Activated naive CD4-positive, alpha-beta T cell treated with Interleukin-2 at 50 U/mL for 16 hours (primary cell): ENCODE measurements at places on chromosomes 2 and 18.

DNA sequence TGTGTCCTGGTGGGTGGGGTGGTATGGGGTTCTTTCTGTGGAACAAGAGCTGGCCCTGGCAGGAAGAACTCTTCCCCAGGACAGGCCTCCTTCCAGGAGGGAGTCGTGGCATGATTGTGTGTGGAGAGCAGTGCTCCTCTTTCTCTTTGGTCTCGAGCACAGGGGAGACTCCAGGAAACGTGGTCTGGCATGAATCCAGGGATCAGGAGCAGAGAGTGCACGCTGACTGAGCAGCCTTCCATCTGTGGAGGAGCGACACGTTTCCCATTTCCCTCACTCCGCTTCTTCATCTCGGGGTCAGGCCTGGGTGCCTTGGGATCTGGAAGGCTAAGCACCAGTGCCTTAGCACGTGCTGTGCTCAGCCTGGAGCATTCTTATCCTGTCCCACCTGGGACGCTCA lies 132.0 kb upstream of the HDAC4 start:
- DNase-seq = no peak

DNA sequence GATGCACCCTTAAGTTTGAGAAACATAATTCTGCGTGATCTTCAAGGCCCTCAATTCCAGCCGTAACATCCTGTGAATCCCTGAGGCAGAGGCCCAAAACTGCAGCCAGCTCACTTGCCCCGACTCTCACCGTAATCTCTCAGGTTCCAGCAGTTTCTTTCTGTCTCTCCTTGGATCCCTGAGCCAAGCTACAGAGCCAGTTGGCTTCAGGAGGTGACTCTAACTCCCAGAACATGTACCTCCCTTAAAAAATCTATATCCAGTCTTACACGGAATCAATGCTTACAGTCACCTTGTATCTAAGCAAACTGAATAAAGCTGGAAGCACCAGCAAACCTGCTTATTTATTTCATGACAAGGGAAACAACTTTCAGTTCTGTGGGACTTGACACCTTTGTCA lies 300.4 kb downstream of the SETBP1 start:
- no peak for DNase-seq

DNA sequence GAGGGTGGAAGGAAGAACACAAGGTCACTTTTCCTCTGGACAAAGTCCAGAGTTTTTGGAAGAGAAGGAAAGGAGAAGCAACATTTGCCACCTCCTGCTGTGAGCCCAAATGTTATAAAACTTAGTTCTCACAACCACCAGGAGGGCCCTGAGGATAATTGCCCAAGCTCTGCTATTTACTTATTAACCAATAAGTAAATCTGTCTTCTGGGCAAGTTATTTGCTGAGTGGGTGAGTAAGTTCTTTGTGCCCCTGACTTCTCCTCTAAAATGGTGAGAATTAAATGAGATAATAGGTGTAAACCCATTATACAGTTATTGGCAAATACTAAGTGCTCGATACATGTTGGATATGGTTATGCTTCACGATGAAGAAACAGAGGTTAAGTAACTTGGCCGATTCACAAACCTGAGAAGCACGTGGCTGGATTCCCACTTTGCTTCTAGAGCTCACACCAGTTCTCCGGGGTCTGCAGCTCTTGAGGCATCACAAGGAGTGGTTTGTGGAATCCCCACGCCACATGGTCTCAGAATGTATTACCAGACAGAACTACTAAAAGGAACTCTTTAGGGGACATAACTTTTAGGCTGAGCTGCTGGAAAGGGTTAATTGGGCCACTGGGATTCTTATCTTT lies 164.1 kb downstream of the MYCN start:
- DNase-seq = no peak

DNA sequence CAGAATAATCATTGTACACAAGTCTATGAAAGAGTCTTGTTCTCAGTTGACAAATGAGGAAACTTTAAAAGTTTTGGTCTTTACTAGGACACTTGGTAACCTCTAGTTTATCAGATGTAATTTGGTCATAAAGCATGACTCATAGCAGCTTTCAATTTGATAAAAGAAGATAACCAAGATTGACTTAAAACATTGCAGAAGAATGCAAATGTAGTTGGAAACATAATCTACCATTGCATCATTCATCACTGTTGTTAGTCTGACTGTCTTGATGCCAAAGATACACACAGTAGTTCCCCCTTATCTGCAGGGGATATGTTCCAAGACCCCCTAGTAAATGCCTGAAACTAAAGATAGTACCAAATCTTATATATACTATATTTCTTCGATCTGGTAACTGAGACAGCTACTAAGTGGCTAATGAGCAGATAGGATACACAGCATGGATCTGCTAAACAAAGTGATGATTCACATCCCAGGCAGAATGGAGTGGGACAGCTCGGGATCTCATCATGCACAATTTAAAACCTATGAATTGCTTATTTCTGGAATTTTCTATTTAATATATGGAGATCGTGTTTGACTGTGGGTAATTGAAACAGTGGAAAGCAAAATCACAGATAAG lies 131.4 kb upstream of the CCDC68 start:
- no peak for DNase-seq

GRCh38 chr2:58501371-58502160 lies 260.4 kb upstream of the FANCL start:
- DNase-seq = no peak

- DNase-seq = no peak
Measured at GRCh38 chr2:8837795-8838140, 355 bp upstream of the KIDINS220 start.

GRCh38 chr2:231399853-231400680 lies 4.6 kb downstream of the B3GNT7 start:
- DNase-seq = no peak

GRCh38 chr2:123720760-123721159 lies 304.3 kb upstream of the CNTNAP5 start:
- DNase-seq = no peak

DNA sequence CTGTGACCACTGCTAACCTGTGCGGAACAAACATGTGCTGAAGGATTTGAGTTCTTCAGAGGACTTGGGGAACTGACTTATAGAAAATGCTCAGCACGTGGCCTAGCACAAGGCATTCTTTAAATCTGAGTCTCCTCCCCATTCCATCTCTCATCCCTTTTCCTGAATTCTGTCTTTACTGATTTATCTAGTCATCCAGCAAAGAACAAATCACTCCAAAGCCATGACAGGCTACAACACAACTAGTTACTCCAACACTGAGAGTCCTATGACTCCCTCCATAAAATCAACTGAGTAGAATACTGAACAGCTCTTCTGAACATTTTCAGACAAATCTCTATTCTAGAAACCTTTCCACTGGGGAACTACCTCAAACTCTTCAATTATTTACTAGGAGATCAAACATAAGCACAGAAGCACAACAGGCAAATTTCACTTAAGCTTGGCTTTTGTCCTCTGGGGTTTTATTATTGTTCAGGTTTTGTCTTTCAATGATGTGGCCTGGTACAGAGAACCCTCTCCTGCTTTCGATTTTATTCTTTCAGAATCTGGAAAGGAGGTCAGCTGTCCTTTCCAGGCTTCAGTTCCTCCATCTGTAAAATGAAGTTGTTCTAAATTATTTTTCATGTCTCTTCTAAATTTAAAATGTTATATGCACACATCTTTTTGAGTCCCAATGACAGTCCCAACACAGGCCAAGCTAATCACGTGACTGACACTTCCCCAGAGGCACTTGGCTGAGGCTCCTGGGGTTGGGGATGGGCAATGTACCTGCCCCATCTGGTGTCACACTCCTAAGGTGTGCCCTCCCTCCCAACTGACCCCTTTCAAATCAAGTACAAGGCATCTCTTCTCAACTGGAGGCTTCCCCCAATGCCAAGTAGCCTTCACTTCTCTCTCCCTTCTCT lies 31.8 kb downstream of the RNU4ATAC start:
- no peak for DNase-seq

GRCh38 chr2:160076914-160077313 lies 14.5 kb upstream of the PLA2R1 start:
- no peak for DNase-seq

DNA sequence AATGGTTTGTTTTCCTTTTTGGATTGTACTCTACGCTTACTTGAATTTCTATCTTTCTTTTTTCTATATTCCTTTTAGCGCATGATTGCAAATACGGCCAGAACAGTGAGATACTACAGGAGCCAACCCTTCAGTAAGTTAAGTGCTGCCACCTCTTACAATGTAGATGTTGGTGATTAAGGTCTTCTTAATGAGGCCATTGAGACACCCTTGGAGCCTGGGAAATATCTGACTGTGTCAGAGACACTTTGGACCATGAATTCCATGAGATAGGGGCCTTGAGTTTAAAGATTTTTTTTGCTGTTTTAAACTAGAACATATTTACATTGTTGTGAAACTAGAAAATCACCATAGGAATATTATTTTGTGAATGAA lies 27.1 kb upstream of the MAP3K20 start:
- no peak for DNase-seq

- no peak for DNase-seq
Measured at GRCh38 chr2:96737831-96738230, 2.0 kb downstream of the LMAN2L start.

GRCh38 chr2:184357033-184357432 lies 241.3 kb upstream of the ZNF804A start:
- DNase-seq = no peak

DNA sequence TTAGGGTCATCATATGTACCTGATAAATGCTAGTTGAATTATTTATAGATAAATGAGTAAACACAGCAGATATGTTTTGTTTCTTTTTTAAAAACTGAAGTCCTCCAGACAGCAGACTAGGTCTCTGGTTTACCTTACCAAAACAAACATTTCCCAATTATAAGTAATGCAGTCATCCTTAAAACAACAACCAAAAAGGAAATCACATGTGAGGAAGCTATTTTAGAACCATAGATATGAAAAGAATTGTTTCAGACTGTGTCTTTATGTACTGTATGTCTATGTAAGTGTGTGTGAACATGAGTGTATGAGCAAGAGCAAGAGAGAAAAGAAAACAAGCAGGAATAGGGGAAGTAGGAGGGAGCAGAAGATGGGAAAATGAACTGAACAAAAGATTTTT lies 441.0 kb downstream of the CPS1 start:
- DNase-seq = no peak

DNA sequence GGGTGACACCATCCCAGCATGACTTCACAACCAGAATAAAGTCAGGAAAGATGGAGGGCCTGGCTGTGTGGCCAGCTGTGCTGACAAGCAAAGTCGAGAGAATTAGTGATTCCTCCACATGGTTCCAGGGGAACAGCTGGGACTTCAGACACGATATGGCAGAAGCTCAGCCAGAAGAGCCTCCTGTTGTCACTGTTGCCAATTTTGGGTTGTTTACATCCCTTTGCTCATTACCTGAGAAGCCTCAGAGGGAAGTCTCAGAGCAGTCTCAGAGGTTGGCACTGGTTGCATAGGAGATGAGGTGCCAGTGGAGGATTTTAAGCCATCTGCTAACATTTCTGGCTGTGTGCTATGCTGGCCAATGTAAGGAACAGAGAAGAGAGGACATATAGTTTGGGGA lies 16.0 kb downstream of the LINC00305 start:
- no peak for DNase-seq

DNA sequence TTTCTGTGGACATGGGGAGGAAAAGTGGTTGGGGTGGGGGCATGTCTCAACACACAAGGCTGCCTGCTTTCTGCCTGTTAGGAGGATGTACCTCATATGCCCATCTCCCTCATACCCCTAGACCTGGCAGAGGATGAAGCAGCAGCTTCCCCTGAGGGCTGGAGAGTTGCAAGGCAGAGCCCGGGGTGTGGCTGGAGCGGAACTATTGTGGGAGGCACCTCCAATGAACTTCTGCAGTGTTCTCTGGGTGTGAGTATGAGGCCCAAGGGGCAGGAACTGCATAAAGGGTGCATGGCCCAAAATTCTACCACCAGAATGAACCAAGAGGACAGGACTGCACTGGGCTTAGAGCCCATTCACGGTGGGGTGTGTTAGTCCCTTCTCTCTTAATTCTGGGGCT lies 296.3 kb upstream of the SIX2 start:
- no peak for DNase-seq

GRCh38 chr18:24814521-24814920 lies 354.1 kb downstream of the HRH4 start:
- no peak for DNase-seq

DNA sequence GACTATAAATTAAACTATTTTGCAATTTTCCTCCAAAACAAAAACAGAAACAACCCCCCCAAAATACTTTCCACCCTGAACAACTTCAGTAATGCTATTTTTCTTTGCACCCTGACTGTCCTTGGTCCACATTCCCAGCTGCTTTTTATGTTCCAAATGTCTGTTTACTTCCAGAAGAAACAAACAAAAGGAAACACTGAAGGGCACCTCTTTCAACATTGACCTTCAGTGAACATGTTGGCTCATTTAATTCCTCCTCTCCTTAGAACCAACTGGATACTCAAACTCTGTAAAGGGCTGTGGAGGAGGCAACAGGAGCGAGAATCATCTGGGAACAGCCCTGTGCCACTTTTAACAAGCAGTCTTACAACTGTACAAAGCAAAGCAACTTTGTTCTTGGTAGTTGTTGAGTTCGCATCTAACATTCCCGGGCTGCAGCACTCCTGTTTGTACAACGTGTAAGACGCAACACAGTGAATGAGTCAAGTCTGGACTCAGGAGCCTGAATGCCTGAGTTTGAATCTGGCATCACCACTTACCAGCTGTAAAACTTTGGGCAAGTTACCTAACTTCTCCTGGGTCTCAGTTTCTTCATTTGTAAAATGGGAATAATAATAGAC lies 111.4 kb upstream of the GATA6 start:
- no peak for DNase-seq

DNA sequence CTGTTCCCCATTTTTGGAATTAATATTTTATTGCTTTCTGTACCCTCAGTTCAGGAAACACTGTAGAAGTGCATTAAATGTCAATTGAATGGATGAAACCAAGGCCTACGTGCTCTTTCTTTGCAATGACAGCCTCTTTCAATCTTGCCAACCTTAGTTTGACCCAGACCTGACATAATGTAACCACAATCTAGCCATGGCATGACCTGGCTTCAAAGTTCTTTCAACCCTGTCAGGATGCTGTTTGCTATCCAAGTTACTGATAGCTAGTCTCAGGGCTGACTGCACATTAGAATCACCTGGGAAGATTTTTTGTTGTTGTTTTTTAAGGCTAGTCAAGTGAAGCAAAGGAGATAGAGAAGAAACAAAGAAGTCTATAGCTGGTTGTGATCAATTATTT lies 190.9 kb upstream of the PKDCC start:
- DNase-seq = no peak

DNA sequence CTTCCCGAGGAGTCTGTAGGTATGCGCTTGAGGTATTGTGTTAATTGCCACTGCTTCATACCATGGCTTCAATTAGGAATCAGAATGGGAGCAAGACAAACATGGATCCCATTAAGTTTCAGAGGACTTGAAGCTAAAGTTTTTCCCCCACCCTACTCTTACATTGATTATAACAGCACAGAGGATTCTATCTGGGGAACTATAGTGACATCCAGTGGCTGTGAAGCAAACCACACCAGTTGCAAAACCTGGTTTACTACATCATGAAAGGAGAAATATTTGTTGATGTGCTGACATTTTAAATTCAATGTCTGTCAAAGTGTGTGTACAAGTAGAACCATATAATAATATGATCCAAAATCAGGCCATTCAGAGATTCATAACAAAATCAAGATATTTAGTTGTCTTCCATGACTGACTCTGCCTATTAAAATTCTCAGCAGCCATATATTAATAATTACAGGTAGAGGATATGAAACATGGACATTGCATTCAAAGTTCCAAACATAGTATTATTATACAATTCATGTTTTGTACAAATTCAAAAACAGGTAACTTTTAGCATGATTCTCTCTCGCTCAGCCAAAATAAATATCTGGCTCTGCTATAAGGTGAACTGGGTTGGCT lies 82.9 kb downstream of the GRB14 start:
- DNase-seq = no peak

GRCh38 chr2:7913974-7914373 lies 767.9 kb upstream of the ID2 start:
- no peak for DNase-seq
